Activated naive CD8-positive, alpha-beta T cell treated with anti-CD3 and anti-CD28 coated beads, Interleukin-2, amount 10 ng/mL, durations not matched to agents 7 days and 5 days (primary cell): ENCODE measurements at places on chromosomes 7 and 10. TPM values are rescaled to one million over a fixed set of nuclear protein-coding genes. Genes with fewer than 3 reads are reported as not detected.

DNA sequence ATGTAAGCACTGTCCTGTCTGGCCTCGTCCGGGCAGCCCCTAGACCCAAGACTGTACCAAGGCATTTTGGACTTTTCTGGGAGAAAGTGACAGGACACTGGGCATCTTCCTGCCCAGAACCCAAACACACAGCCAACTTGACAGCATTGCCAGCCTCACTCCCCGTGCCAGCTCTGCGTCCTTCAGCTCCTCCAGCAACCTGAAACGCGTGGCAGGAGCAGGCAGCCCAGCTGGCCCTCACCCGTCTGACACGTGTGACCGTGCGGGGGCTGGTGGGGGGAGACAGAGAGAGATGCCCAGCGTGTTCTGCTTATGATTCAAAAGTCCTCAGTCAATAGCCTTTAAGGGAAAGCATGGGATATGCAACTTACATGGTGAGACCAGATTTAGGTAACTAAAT, 50.3 kb upstream of the SLC29A3 start:
- no peak for DNase-seq
- H3K27me3 ChIP-seq, result no peaks in the 10 kb centered on the region
- H3K36me3 ChIP-seq, result no peaks in the 10 kb centered on the region
- H3K27ac ChIP-seq, result no peak overlapping the region

- peaks cover 4% of the 10 kb centered on the region for H3K27me3 ChIP-seq
- H3K36me3 ChIP-seq, result no peaks in the 10 kb centered on the region
- no peak for DNase-seq
Measured at GRCh38 chr7:80253237-80253636, 118.6 kb downstream of the GNAI1 start.

DNA sequence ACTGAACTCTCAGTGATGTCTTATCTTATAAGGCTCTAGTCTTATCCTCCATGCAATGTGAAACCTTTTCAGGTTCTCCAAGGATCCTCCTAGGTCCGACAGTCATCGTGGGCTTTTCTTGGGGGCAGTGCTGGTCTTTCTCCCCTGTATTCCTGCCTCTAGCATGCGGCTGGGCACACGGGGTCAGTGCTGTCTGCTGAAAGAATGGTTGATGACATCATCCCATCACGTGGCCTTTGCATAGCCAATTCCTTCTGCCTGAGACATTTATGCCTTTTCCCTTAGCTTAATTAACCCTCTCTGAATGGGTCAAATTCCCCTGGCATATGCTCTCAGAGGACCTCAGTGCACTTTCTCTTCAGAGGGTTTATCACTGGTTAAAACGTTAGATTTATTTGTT, 27.0 kb upstream of the KCNK18 start:
- no peak overlapping the region for H3K4me3 ChIP-seq
- peaks cover 15% of the 10 kb centered on the region for H3K4me1 ChIP-seq
- no peak overlapping the region for H3K27ac ChIP-seq
- H3K36me3 ChIP-seq, result no peaks in the 10 kb centered on the region
- peaks cover 72% of the 10 kb centered on the region for H3K27me3 ChIP-seq

GRM3 gene
- total RNA-seq, result not detected

DNA sequence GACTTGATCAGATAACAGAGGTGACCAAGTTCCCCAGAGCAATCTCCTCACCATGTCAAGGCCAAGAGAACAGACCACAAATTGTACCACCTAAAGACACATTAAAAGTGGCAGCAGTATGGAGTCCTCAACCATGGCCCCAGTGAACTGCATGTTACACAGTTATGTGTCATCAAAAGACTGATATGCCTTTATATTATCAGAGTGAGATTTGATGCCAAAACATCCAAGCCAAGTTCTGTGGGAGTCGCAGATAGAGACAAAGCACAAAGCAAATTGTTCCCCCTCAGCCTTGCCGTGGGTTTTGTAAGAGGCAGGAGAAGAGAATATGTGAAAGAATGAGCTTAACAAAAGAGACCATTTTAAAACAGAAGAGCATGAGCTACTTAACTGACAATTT, 39.2 kb upstream of the TES start:
- H3K27ac ChIP-seq, result no peak overlapping the region
- H3K36me3 ChIP-seq, result peaks cover 5% of the 10 kb centered on the region
- no peak for DNase-seq
- peaks cover 28% of the 10 kb centered on the region for H3K27me3 ChIP-seq
- peaks cover 32% of the 10 kb centered on the region for H3K4me1 ChIP-seq

DNA sequence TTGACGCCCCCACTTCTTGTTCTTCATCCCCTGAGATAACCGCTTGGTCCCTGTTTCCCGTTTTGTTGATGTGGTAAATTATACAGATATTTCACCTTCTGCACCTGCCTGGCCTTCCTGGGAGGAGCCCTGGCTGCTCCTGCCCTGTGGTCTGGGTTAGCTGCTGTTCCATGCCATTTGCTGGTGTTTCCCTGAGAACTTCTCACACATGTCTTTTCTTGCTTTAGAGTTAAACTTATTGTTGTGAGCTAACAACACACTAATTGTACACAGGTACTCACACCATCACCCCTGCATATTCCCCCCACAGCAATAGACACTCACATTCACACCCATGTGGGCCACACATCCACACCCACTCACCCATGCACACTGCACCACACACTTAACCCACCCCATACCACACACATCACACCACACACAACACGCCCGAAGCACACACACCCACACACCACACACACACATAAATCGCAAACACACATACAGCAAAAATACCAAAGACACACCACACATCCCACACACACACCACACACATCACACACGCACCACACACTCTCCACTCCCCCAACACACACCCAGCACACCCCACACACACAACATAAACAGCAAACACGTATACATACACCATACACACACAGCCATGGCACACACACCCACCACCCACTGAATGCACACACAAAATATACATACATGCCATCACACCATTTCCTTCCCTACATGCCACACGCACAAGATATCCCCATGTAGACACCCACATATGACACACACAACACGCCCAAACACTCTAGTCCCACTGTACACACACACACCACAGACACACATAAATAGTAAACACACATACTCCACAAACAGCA, 19.4 kb upstream of the ANTXRL start:
- peak; percentile 23 for DNase-seq
- H3K4me1 ChIP-seq, result peaks cover 26% of the 10 kb centered on the region
- peaks cover 6% of the 10 kb centered on the region for H3K36me3 ChIP-seq

DNA sequence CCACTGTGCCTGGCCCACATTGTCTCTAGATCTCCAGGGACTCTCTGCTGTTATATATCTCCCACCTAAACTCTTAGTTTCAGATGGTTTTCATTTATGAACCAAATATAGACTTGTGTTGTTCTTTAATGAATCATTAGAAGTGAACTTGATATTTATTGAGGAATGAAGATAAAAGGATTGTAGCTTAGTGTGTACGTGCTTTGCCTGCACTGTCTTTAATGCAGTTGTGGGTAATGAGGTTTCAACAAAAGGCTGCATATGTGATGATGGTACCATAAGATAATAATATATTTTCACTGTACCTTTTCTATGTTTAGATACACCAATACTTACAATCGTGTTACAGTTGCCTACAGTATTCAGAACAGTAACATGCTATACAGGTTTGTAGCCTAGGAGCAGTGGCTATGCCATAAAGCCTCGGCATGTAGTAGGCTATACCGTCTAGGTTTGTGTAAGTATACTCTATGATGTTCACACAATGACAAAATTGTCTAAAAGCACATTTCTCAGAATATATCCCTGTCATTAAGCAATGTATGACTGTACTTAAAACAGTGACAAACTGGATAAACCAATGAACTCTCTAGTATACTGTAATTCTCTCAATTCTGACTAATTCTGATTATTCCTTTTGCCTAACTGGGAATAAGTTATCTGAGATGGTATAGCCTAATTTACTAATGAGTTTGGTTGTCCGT, 25.2 kb downstream of the VCL start:
- no peak overlapping the region for H3K27ac ChIP-seq
- H3K27me3 ChIP-seq, result no peaks in the 10 kb centered on the region
- H3K36me3 ChIP-seq, result peaks cover 4% of the 10 kb centered on the region
- DNase-seq, result no peak

GRCh38 chr10:47057471-47057870, 146.2 kb downstream of the PTPN20 start:
- H3K27me3 ChIP-seq, result peaks cover 7% of the 10 kb centered on the region
- no peak for DNase-seq
- peaks cover 6% of the 10 kb centered on the region for H3K4me1 ChIP-seq
- H3K4me3 ChIP-seq, result no peak overlapping the region
- no peaks in the 10 kb centered on the region for H3K36me3 ChIP-seq
